ENCODE measurements at places on chromosomes 2 and 18. TPM values are rescaled to one million over a fixed set of nuclear protein-coding genes. Genes with fewer than 3 reads are reported as not detected.

GULP1 gene
- total RNA-seq = 71.5 TPM

TEX44 gene
- not detected for total RNA-seq

CAB39 gene
- 65.2 TPM for total RNA-seq

HAAO gene
- 11.8 TPM for total RNA-seq

FHL2 gene
- 63.6 TPM for total RNA-seq

CHRND gene
- total RNA-seq = not detected

TM4SF20 gene
- not detected for total RNA-seq

FRZB gene
- total RNA-seq = not detected

PTCD3 gene
- total RNA-seq = 55.7 TPM

ARID5A gene
- 1.2 TPM for total RNA-seq

SCN7A gene
- not detected for total RNA-seq

TXNL1 gene
- total RNA-seq = 29.9 TPM

FOXI3 gene
- not detected for total RNA-seq

LIMS4 gene
- total RNA-seq = 4.0 TPM

ASAP2 gene
- 195 TPM for total RNA-seq

KCNE4 gene
- 42.0 TPM for total RNA-seq

FIGN gene
- 5.1 TPM for total RNA-seq

HTR2B gene
- total RNA-seq = under 0.01 TPM
